ENCODE measurements at places on chromosomes 3 and 15. TPM values are rescaled to one million over a fixed set of nuclear protein-coding genes. Genes with fewer than 3 reads are reported as not detected.

- peaks cover 46% of the 10 kb centered on the region for H3K36me3 ChIP-seq
- peaks cover 46% of the 10 kb centered on the region for H3K4me1 ChIP-seq
- peak; percentile 64 for DNase-seq
- no peaks in the 10 kb centered on the region for H3K27me3 ChIP-seq
- no peak overlapping the region for H3K4me3 ChIP-seq
Measured at GRCh38 chr3:46923559-46924350, 46.2 kb downstream of the PTH1R start.

DNA sequence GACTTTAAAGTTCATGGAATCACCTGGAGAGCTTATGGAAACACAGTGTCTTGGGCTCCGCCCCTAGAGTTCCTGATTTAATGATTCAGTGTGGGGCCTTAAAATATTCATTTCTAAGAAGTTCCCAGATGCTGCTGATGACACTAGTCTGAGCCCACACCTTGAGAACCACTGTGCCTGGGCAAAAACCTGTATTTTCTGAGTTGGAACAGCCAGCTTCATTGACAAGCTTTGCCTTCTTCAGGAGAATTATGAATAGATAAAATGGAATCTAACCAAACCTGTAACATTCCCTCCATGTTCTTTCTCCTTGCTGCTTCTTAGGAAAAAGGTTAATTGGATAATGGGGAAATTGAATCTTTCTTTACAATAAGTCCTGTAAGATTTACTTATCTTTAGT is 490.7 kb downstream of the DIPK2A start:
- H3K4me1 ChIP-seq, result no peaks in the 10 kb centered on the region
- H3K36me3 ChIP-seq, result no peaks in the 10 kb centered on the region
- no peak for DNase-seq
- H3K4me3 ChIP-seq, result no peak overlapping the region
- no peaks in the 10 kb centered on the region for H3K27me3 ChIP-seq

GRCh38 chr3:31065765-31066164 is 171.3 kb upstream of the GADL1 start:
- no peaks in the 10 kb centered on the region for H3K27me3 ChIP-seq
- H3K4me1 ChIP-seq, result no peaks in the 10 kb centered on the region
- no peak overlapping the region for H3K4me3 ChIP-seq

- H3K4me3 ChIP-seq, result no peak overlapping the region
- no peaks in the 10 kb centered on the region for H3K27me3 ChIP-seq
- H3K36me3 ChIP-seq, result no peaks in the 10 kb centered on the region
- DNase-seq, result no peak
Measured at GRCh38 chr3:120299403-120299802, 14.4 kb upstream of the GPR156 start.

DNA sequence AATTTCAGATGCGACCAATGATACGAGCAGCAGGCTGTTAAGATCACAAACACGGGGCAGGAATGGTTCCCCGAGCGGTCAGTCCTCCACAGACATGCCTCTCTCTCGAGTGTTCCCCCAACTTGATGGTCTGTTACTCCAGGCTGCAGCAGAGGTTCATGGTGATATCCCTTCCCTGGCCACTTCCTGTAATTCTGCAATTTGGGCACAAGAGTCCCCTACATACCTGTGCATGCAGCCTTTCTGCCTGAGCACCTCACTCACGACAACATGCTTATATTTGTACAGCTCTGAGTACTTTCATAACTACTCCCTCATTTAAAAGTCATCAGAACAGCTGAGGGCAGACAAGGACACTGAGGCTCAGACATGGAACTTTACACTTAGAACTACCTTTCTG is 408.1 kb upstream of the NR2F2 start:
- no peak overlapping the region for H3K27ac ChIP-seq
- no peak for DNase-seq
- H3K4me3 ChIP-seq, result no peak overlapping the region
- H3K36me3 ChIP-seq, result no peaks in the 10 kb centered on the region

KLF15 gene
- 30.1 TPM for total RNA-seq

EBLN2 gene
- 14.7 TPM for total RNA-seq

GRCh38 chr15:60757831-60758570 is 279.1 kb upstream of the ICE2 start:
- no peaks in the 10 kb centered on the region for H3K36me3 ChIP-seq
- no peaks in the 10 kb centered on the region for H3K27me3 ChIP-seq
- DNase-seq, result peak; percentile 67
- H3K27ac ChIP-seq, result no peak overlapping the region
- H3K4me3 ChIP-seq, result no peak overlapping the region
- no peaks in the 10 kb centered on the region for H3K4me1 ChIP-seq

DNA sequence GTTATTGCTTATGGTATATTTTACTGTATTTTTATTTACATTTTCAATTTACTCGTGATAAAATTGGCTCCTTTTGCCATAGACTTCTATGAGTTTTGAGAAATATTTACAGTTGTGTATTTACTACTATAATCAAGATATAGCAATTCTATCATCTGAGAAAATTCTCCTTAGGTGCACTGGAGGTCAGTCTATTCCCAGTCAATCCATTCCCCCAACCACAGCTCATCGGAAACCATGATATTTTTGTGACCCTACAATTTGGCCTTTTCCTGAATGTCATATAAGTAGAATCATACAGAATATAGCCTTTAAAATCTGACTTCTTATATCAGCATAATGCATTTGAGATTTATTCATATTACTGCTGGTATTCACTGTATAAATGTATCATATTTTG is 114.7 kb upstream of the LRTM1 start:
- no peak for DNase-seq
- no peak overlapping the region for H3K4me3 ChIP-seq
- H3K4me1 ChIP-seq, result no peaks in the 10 kb centered on the region
- no peaks in the 10 kb centered on the region for H3K27me3 ChIP-seq
- no peak overlapping the region for H3K27ac ChIP-seq
- H3K36me3 ChIP-seq, result no peaks in the 10 kb centered on the region

DNA sequence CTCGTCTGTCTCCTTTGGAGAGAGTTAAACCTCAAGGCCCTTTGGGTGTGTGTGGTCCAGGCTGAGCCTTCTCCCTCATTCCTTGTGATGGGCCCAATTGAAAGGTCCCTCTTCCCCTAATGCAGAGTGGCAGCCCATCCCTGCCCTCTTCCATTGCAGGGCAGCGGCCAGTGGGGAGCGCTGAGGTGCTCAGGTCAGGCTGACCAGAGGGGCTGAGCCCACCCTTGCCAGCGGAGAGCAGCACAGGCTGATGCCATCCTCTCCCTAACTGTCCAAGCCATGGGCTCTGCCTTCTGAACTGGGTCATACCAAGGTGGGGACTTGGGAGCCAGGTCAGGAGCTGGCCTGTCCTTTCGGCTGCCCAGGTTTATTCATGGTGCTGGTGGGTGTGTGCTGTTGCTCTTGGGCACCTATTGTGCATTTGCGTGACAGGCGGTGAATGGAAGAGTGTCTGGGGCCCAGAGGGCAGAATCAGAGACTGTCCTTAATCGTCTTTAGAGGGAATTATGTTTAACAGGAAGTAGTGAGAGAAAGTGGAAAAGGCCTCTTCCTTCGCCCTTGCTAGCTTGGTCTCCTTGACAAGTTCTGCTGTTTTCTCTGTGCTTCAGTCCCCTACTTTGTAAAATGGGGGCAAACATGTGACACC is 96.9 kb downstream of the VGLL4 start:
- H3K4me1 ChIP-seq, result peaks cover 6% of the 10 kb centered on the region
- no peaks in the 10 kb centered on the region for H3K36me3 ChIP-seq
- no peak overlapping the region for H3K4me3 ChIP-seq
- peak; percentile 57 for DNase-seq
- H3K27ac ChIP-seq, result no peak overlapping the region

CCNDBP1 gene
- 80.5 TPM for total RNA-seq

- peak within 1 kb of the TSS; percentile 74 for H3K27ac ChIP-seq
- no peaks in the 10 kb centered on the region for H3K36me3 ChIP-seq
- H3K4me3 ChIP-seq, result peak within 1 kb of the TSS; percentile 39
- no peaks in the 10 kb centered on the region for H3K27me3 ChIP-seq
- H3K4me1 ChIP-seq, result peaks cover 5% of the 10 kb centered on the region
- peak; percentile 65 for DNase-seq
Measured at GRCh38 chr3:30894521-30895251, at the start of gene GADL1. Gene GADL1, minus strand, starts transcription at chr3:30894661. Its CDS starts 47 bp downstream, at chr3:30894614.

GRCh38 chr3:156816091-156816793 is 9.9 kb upstream of the LEKR1 start:
- H3K27me3 ChIP-seq, result no peaks in the 10 kb centered on the region
- DNase-seq, result peak; percentile 69
- peak overlapping the region; percentile 74 for H3K27ac ChIP-seq
- H3K4me1 ChIP-seq, result no peaks in the 10 kb centered on the region
- peak overlapping the region; percentile 65 for H3K4me3 ChIP-seq

DNA sequence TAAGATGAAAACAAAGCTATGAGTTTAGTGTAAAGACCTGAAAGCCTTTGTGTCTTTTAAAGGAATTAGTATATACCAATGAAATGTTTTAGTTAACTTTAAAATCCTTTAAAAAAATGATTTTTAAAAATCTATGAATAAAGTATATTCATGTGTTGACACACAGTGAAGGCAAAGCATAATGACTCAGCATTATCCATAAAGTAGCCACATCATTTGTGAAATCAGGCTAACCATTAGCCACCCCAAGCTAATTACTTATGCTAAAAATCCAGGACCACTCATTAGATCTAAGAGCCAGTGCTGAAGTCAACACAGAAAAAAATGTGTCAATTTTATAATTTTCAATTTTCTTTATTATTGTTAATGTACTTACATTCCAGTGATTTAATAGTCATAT is 310.2 kb downstream of the TBC1D5 start:
- no peaks in the 10 kb centered on the region for H3K36me3 ChIP-seq
- no peaks in the 10 kb centered on the region for H3K4me1 ChIP-seq
- no peak for DNase-seq
- H3K4me3 ChIP-seq, result no peak overlapping the region
- no peak overlapping the region for H3K27ac ChIP-seq

TRIM59 gene
- 6.1 TPM for total RNA-seq

GOLGA8K gene
- 1.1 TPM for total RNA-seq

DPH6 gene
- 10.5 TPM for total RNA-seq

- DNase-seq, result no peak
- H3K4me3 ChIP-seq, result no peak overlapping the region
- H3K4me1 ChIP-seq, result no peaks in the 10 kb centered on the region
- H3K36me3 ChIP-seq, result no peaks in the 10 kb centered on the region
- no peaks in the 10 kb centered on the region for H3K27me3 ChIP-seq
- H3K27ac ChIP-seq, result no peak overlapping the region
Measured at GRCh38 chr15:38058596-38059075, 124.2 kb downstream of the TMCO5A start.

KPNA4 gene
- 45.4 TPM for total RNA-seq

CNTN3 gene
- total RNA-seq, result 4.1 TPM

DNA sequence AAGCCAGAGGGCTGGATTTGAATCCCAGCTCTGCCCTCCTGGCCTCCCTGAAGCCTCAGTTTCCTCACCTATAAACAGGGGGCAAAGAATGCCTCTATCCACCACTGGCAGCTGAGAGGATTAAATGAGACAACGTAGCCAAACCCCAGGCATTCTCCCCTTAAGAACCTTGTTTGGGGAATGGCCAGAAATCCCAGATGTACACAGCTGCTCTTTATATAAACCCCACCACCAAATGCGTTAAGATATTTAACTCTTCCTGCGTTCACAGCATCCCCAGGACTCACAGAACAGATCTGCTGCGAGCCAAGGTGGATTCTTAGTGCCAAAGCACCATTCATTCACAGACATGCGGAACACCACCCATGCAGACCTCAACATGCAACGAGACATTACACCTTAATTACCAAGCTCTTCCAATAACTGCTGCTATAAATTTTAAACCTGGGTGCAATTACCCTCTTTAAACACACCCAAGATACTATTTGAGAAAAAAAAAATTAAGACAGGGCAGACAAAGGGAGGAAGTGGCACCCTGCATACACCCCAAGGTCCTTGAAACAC is 5.2 kb downstream of the TLE3 start:
- peaks cover 4% of the 10 kb centered on the region for H3K36me3 ChIP-seq
- H3K4me1 ChIP-seq, result peaks cover 77% of the 10 kb centered on the region
- H3K4me3 ChIP-seq, result peak overlapping the region; percentile 12
- no peak overlapping the region for H3K27ac ChIP-seq
- no peak for DNase-seq

RBSN gene
- 41.3 TPM for total RNA-seq

DNA sequence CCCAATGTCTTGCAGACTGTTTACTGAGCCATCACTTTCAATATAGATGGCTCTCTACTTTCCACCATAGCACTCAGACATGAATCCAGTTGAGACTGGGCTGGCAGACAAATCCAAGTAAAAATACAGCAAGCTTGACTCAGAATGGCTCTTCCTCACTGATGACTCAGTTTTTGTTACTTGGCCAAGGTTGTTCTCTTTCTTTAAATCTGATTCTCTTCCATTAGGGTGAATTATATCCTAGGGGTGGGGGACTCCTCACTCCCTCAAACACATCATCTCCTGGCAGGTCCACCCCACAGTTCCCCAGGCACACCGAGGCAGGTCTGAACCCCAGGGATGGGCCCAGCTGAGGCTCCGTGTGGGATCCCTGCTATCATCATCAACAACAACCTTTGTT is 157.9 kb downstream of the MEX3B start:
- no peak overlapping the region for H3K4me3 ChIP-seq
- no peaks in the 10 kb centered on the region for H3K27me3 ChIP-seq
- no peaks in the 10 kb centered on the region for H3K36me3 ChIP-seq
- H3K4me1 ChIP-seq, result peaks cover 31% of the 10 kb centered on the region
- peak overlapping the region; percentile 57 for H3K27ac ChIP-seq

NEK10 gene
- total RNA-seq, result 7.2 TPM

DNA sequence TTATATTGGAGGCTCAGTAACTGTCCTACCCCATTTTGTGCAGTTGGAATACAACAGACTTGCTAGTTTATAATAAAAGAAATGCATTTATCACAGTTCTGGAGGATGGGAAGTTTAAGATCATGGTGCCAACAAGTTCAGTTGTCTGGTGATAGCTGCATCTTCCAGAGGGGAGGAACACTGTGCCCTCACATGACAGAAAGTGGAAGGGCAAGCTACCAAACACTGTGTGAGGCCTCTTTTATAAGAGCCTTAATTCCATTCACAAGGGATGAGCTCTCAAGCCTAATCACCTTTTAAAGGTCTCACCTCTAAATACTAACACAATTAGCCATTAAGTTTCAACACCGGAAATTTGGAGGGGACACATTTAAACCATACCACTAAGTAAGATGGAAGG is 1073.9 kb downstream of the PLOD2 start:
- H3K4me1 ChIP-seq, result no peaks in the 10 kb centered on the region
- no peak overlapping the region for H3K4me3 ChIP-seq
- H3K27me3 ChIP-seq, result no peaks in the 10 kb centered on the region
- H3K27ac ChIP-seq, result no peak overlapping the region

- no peak overlapping the region for H3K27ac ChIP-seq
- H3K27me3 ChIP-seq, result no peaks in the 10 kb centered on the region
- H3K4me1 ChIP-seq, result no peaks in the 10 kb centered on the region
- H3K36me3 ChIP-seq, result no peaks in the 10 kb centered on the region
Measured at GRCh38 chr3:46733026-46733800, 15.5 kb upstream of the PRSS50 start.

REC114 gene
- total RNA-seq, result not detected

CCR9 gene
- total RNA-seq, result not detected

SCG5 gene
- 3.3 TPM for total RNA-seq

ATP10A gene
- 1.8 TPM for total RNA-seq

GRCh38 chr3:78140866-78141265 is 1101.0 kb downstream of the ROBO2 start:
- no peaks in the 10 kb centered on the region for H3K4me1 ChIP-seq
- no peak overlapping the region for H3K4me3 ChIP-seq
- no peaks in the 10 kb centered on the region for H3K36me3 ChIP-seq
- H3K27me3 ChIP-seq, result no peaks in the 10 kb centered on the region
- DNase-seq, result no peak
